NCI-H526 (cell line): ENCODE measurements at places on chromosomes 4 and X.

- no peak for DNase-seq
Measured at GRCh38 chr4:15240764-15241163, 187.1 kb upstream of the C1QTNF7 start.

DNA sequence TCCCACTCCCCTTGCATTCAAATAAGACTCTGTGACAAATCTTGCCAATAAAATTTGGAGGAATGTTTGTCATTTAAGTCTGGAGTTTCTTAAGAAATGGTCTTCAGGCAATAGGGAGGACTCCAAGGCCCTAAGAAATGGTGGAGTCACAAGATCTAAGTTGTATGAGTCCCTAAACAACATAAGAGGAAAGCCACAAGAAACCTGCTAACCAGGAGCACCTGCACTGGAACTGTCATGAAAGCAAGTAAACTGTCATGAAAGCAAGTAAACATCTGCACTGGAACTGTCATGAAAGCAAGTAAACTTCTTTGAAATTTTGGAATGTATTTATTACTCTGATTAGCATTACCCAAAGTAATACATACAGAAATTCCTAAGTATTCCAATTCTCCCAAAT is 3.5 kb downstream of the CNOT6L start:
- DNase-seq: no peak

DNA sequence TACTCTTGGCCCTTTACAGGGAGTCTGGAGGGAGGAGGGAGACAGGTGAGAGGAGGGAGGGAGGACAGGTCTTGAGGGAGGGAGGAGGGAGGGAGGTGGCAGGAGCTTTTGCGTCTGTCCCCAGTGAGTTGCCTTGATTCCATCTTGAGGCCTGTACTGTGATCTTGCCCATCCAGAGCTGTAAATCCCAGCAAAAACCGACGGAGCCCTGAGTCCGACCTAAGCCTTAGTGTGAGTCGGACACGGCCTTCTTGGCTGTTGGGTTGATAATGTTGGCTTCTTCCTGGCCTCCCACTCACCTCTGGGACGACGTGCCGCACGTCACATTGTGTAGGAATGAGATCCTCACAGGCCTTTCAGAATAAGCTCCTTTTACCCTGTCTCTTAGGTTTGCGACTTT is 72.5 kb downstream of the RGS12 start:
- no peak for DNase-seq

- no peak for DNase-seq
Measured at GRCh38 chr4:138405934-138406567, 163.9 kb upstream of the SLC7A11 start.

GRCh38 chrX:6041630-6042029 is 187.0 kb downstream of the NLGN4X start:
- DNase-seq: no peak

DNA sequence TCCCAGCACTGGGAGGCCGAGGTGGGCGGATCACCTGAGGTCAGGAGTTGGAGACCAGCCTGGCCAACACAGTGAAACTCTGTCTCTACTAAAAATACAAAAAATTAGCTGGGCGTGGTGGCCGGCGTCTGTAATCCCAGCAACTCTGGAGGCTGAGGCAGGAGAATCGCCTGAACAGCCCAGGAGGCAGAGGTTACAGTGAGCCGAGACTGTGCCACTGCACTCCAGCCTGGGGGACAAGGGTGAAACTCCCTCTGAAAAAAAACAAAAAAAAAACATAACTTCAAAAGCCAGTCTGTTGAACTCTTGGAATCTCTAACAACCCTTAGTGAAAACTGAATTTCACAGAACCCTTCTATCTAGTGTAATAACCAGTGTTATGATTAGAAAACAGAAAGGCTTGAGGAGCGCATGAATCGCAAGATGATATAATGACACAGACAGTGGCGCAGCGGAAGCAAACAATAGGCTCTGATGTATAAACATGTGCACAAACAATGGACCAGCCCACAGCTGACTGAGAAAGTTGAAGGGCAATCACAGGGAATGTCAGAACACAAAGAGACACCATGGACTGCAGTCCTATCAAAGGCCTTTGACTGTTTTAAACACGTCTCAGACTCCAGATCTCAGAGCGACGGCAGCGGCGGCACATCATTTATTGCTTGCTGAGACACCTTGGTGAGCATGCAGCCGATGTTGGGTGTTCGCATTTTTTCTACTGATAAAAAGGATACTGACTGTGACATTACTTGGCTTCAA is 81.6 kb downstream of the NSUN7 start:
- no peak for DNase-seq

GRCh38 chr4:150181536-150181935 is 103.3 kb downstream of the DCLK2 start:
- DNase-seq: no peak

DNA sequence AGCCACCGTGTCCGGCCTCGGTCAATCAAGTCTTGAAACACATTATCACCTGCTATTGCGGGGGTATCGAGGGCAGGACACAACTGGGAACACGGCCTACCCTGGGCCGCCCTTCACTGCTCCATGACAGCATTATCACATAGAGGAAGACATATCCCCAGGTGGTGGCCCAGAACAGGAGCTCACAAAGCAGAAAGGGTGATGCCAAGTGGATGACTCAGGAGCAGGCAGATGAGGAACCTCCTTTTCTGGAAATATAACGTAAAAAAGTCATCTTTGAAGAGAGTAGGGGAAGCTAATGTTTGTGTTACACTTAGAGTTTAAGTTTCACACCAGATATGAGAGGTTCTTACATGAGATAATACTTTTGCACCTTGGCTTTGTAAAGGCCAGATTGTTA is 5.3 kb upstream of the SUPT20HL1 start:
- DNase-seq: no peak

- no peak for DNase-seq
Measured at GRCh38 chrX:86047174-86047935, at the start of gene CHM. Gene CHM, minus strand, starts transcription at chrX:86047558. Its CDS starts 26 bp downstream, at chrX:86047532.

DNA sequence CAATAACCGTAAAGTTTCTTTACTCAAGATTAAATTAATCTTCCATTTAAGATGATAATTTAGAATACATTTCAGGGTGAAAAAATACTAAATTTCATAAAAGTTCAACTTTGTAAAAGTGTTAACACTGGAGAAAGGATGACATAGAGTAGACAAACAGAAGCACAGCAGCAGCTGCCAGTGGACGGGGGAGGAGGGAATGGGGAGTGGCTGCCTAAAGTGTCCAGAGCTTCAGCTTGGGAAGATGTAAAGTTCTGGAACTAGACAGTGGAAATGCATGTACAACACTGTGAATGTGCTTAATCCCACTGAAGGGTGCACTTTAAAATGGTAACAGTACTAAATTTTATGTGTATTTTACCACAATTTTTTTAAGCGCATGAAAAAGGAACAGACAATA is 39.9 kb downstream of the RELL1 start:
- no peak for DNase-seq

- DNase-seq: no peak
Measured at GRCh38 chrX:7946960-7947359, 19.7 kb upstream of the PNPLA4 start.

DNA sequence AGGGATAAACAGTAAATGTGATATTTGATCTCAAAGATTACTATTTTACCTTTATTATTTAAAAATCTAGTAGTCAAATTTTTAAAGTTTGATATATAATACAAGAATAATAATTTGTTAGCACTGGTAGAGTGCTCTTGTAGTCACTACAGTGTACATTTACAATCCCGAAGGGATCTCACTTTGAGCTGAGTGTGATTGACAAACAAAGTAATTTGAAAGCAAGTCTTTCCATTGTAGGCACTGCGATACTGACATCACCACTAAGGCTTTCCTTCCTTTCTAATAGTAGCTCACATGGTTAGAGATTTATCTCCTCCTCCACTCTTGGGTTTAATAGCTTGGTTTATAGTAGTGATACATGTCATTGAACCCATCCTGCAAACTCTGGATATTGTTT is 280.6 kb downstream of the PARM1 start:
- DNase-seq: no peak

DNA sequence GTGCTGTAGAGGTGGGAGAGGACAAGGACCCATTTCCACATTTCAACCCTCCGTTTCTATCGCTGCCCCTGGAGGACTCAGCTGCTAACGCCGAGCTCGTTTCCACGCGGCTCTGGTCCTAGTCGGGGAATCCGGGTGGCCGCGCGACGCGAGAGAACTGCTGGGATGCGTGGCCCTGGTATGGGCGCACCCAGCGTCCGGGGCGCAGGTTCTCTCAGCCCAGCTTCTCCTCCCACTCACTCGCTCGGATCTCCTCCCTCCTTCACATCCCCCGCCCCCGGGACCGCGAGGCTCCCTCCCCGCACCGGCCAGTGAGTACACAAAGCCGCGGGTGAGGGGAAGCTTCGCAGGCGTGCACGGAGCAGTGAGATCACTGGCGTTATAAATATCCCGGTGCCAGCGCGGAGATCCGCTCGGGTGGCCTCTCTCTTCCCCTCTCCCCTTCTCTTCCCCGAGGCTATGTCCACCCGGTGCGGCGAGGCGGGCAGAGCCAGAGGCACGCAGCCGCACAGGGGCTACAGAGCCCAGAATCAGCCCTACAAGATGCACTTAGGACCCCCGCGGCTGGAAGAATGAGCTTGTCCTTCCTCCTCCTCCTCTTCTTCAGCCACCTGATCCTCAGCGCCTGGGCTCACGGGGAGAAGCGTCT is at the start of gene FGF5:
Gene FGF5, plus strand, starts transcription at position 412 of the 649 bp plus-strand sequence. Its CDS starts 161 bp downstream, at position 573.
- no peak for DNase-seq

- peak; percentile 3 for DNase-seq
Measured at GRCh38 chrX:50813843-50814661, at the start of gene SHROOM4. Gene SHROOM4, minus strand, starts transcription at chrX:50814194. Its CDS starts 176 bp downstream, at chrX:50814018.

DNA sequence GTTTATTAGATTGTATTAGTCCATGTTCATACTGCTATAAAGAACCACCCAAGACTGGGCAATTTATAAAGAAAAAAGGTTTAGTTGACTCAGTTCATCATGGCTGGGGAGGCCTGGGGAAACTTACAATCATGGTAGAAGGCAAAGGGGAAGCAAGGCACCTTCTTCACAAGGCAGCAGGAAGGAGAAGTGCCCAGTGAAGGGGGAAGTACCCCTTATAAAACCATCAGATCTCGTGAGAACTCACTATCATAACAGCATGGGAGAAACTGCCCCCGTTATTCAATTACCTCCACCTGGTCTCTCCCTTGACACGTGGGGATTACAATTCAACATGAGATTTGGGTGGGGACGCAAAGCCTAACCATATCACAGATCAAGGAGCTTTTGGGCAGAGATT is 8.1 kb upstream of the HSD17B13 start:
- DNase-seq: no peak

DNA sequence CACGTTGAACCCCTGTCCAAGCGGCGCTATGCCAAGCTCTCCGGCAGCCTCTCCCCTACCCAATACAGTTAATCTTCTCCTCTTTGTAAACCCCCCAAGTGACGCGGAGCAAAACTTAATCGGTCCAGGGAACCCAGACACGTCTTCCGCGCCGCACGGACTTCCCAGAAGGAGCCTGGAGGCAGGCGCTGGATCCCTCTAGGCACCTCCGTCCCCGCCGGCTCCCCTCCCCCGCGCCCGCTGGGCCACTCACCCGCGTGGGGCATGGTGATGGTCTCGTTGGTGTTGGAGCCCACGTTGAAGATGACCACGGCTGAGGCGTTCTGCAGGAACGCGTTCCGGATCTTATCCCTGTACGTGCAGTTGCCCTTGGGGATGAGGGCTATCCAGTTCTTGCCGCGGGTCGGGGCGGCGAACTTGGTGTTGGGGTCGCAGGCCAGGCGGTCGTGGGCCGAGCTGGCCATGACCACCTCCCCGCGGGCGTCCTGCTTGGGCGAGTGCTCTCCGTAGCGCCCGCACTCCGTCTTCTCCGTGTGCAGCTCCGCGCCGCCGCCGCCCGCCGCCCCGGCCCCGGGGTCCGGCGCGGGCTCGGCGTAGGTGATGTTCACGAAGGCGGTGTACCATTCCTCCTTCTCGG is 1.1 kb downstream of the RNF150 start:
- DNase-seq: peak; percentile 79

DNA sequence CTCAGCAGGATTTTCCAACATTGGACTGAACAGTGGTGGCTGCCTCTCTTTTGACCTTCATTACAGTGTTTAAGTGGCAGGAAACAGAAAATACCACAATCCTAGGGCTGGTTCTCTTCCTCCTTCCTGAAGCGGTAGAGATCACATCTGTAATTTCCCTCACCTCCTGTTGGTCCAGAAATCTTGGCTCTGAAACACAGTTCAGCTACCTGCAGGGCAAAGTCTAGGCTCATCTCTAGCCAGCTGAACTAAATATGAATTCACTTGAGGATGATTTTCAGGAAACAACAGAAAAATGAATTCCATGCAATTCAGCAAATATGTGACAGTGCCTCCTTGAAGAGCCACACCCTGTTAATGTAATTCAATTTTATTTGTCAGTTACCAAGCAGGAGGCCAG is 531.9 kb downstream of the INPP4B start:
- DNase-seq: no peak

GRCh38 chr4:139971111-139971510 is 182.9 kb downstream of the MAML3 start:
- no peak for DNase-seq

DNA sequence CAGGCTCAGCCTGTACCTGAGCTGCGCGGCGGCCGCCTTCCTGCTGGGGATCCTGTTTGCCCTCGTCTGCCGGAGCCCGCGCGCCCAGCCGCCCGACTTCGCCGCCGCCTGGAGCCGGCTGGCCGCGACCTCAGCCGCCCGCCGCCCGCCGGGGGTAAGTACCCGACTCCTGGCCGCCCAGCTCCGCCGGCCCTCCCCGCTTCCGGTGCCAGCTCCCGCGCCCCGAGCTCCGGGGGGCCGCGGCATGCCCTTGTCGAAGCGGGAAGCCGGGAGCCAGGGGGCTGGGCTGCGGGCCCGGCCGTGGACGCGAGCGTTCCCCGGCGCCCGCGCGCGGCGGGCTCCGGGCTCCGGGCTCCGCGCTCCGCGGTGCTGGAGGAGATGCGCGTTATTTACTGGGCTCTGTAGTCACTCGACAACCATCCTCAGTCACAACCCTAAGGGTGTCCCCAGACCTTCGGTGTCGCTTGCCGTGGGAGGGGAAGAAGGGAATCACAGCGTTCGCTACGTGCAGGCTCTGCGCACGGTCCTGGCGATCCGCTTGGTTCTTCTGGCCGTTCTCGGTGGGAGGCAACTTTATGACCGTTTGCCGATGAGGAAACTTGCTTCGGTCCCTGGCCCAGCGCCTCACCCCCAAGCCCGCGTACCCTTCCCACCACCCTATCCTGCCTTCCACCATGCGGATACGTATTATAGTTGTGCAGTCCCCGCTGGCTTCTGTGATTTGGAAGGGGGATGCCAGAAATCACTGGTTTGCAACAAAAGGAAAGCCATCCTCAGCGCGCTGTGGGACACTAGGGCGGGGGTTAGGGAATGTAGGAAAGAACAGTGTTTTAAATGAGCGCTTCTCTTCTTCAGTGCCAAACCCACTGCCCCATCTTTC is 944 bp downstream of the SNX25 start:
- peak; percentile 48 for DNase-seq

GRCh38 chrX:18674417-18674787 is 2.5 kb upstream of the RS1 start:
- DNase-seq: peak; percentile 65
